Renal cortex interstitium (tissue), 15 donors: ENCODE measurements at places on chromosomes 2 and 18. TPM values are rescaled to one million over a fixed set of nuclear protein-coding genes. Genes with fewer than 3 reads are reported as not detected.
A peak's percentile ranks its signal among the peaks of the same experiment; 100 is the strongest.

DNA sequence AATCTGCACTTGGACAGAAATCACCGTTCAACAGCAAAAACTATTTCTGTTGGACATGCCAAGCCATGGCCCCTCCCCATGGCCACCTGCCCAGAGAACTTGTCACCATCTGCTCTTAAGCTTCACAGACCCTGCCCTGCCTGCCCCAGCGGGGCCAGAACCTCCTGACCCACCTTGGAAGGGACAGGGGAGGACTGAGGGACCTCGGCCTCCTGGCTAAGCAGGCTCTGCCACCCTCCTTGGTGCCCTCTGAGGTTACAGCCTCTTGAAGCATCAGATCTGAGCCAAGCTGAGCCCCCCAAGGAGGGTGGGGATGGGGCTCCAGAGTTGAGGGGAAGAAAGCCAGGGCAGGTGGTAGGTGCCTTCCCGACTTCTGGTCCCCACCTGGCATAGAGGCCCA is 6.5 kb downstream of the TEX261 start:
- no peak for DNase-seq

DNA sequence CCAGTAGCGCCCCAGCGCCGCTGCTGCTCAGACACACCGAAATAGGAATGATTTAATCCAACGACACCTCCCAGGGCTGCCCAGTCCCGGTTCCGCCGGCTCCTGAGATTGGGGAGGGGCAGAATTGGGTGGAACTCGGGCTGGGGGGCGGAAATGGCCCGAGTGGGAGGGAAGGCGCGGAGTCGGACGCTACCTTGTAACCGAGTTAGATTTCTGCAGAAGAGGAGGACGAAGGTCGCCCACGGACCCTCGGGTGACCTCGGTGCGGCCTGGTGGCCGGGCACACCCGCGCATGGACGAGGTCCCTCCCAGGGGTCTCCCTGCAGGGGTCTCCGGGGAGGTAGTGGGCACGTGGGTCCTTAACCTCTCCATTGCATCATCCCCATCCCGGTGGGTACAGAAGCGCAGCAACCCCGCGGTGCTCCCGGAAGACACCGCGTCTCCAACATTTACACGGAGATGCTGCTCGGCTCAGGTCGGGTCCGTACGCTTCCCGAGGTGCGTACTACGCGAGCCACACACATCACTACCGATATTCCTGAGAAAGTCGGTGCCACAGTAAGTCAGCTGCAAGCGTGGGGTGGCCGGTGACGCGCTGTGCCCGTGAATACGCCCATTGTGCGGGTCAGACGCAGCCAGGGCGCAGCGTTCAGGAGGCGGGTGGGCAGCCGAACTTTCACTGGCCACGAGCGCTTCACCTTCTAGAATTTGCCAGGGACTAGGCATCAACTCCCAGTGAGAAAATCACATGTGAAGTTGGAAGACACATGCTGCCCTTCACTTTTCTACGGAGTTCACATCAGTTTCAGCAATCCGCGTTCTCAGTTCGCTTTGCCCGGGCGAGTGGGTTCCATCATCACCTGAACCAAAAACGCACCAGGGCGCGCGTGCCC is 3.0 kb downstream of the ZNF516 start:
- DNase-seq, result no peak

DNA sequence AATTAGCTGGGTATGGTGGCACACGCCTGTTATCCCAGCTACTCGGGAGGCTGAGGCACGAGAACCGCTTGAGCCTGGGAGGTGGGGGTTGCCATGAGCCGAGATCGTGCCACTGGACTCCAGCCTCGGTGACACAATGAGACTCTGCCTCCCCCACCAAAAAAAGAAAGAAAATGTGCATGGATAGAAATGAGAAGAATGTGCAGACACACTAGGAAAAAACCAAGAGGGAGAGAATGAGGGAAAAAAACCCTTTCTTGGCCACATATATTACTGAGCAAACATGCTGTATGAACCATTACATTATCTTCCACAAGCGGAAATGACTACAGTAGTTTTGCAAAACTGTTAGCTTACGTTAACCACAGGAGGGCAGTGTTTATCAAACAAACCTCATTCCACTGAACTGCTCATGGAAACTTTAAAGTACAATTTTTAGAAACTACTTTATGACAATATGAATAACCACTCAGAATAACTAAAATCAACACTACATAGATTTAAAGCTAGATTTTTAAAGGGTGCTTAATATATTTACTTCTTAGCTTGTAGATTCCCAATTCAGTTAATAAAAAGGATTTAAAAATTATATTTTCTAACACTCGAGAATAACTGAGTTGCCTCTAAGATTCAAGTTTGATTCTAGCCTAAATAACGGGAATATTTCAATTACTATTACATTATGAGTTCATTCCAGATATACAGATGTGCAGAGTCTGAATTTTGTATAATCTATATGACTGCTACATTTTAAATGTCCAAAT is 26.4 kb downstream of the ASXL2 start:
- DNase-seq, result peak; percentile 37

DNA sequence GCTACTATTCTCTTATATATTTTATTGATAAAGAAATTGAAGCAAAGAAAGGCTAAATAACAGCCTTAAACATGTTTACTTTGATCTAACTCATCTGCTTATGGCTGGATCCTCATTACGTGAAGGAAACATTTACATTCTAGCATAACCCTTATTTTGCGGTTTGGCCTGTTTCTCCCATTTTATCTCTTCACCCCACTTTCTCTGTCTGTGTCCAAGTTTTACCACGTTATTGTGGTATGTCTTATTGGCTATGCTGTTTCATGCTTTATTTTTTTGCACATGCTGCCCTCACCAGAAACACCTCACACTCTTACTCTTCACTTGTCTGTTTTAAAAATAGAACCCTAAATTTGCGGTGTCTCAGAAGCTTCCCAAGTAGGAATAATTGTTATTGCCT is 78.5 kb downstream of the RPIA start:
- DNase-seq, result no peak

GRCh38 chr2:18501729-18502128 is 58.7 kb downstream of the RDH14 start:
- DNase-seq, result no peak

DNA sequence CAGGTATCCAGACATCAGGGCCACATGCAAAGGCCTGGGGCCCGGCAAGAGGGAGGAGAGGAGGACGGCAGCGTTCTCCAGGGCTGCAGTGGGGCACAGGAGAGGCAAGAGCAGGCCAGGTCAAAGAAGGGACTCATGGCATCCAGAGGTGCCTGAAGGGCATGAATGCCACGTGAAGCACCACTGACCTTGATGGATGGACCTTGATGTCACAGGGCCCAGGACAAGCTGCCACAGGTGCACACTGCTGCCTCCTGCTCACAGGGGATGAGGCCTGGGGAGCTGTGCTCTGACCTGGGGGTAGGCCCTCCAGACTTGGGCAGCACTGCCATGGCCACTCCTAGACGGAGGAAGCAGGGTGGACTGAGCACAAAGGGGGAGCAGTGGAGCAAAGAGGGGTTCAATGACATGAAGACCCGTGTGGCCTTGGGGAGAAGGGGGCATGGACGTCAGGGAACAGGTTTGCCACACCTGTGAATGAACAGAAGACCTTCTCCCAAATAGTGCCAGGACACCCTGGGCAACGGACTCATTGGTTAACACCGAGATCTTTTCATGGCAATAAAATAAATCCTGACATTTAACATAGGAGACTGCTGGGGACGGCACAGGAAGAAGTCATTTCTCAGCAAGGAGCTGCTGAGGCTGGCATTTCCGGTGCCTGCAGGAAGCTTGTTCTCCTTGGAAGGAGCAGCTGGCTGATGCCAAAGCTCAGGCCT is 65.6 kb downstream of the EMX1 start:
- DNase-seq, result no peak

- no peak for DNase-seq
Observed at GRCh38 chr18:24930478-24930877, 421.5 kb downstream of the ZNF521 start.

DNA sequence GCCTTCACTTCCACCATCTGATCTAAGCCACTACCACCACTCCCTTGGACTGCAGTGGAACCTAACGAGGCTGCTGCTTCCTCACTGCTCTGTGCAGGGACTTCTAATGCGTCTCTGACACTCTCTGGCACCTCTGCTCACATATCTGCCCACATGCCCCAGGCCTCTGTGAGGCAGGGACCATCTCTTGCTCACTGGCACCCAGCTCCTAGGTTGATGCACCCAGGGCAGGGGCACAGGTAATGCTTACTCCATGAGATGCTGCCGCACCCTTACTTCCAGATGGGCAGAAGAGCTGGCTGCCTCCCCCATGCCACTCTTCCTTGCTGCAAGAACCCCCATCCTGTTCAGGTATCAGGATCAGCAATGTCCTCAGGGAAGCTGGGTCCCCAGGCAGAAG is 294.0 kb upstream of the HS6ST1 start:
- DNase-seq, result no peak

GRCh38 chr18:23825978-23826405 is 136.7 kb downstream of the LAMA3 start:
- DNase-seq, result no peak

- DNase-seq, result no peak
Observed at GRCh38 chr2:63837036-63837594, 4.6 kb upstream of the UGP2 start.

GPR45 gene
- not detected for polyA plus RNA-seq

C2orf92 gene
- polyA plus RNA-seq, result 12.4 TPM

POTEC gene
- 0.09 TPM for polyA plus RNA-seq

UGT1A5 gene
- polyA plus RNA-seq, result not detected
